Mesenteric fat pad (tissue), 1 donor: ENCODE measurements at places on chromosomes 4 and X. TPM values are rescaled to one million over a fixed set of nuclear protein-coding genes. Genes with fewer than 3 reads are reported as not detected.

PRKG2 gene
- 0.19 TPM for total RNA-seq

MAML3 gene
- 7.3 TPM for total RNA-seq

CD99L2 gene
- 68.3 TPM for total RNA-seq

HTN1 gene
- not detected for total RNA-seq

TLR6 gene
- 7.3 TPM for total RNA-seq

OPRPN gene
- not detected for total RNA-seq

FAM9B gene
- total RNA-seq: not detected
